Fibroblast of skin of left quadriceps (primary cell): ENCODE measurements at places on chromosomes 12 and 14.
A peak's percentile ranks its signal among the peaks of the same experiment; 100 is the strongest.

DNA sequence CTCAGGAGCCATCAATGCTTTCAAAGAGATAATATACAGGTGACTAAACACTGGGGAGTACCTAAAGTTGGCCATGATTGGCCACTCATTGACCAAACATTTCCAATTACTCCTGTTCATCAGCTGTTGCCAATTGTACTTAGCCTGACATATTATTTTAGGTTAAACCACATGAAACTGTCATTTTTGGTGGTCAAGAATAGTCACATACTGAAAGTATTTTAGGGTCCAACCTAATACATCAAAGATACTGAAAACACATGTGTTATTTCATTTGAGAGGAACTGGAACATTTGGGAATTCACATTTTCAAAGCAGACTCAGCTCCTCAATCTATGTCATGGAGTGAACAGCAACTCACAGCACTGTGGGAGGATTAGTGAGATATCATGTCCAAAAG is 63.9 kb upstream of the KCNA5 start:
- no peak for DNase-seq

DNA sequence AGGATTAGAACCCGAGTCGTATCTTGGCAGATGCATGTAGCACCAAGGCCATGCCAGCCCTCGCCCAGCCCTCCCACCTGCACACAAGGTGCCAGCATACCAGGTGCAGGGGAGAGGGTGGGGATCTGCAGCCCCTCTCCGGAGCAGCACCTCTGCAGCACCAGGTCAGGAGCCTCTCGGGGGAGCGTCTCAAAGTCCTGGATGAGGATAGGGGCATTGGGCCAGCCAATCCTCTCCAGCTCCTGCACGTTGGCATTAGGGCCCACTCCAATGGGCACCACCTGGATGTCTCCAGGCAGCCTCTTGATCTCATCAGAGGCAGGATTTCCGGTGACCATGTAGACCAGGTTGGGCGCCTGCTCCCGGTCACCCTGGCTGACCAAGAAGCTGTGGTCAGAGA is 73.2 kb upstream of the ANO2 start:
- DNase-seq = no peak

DNA sequence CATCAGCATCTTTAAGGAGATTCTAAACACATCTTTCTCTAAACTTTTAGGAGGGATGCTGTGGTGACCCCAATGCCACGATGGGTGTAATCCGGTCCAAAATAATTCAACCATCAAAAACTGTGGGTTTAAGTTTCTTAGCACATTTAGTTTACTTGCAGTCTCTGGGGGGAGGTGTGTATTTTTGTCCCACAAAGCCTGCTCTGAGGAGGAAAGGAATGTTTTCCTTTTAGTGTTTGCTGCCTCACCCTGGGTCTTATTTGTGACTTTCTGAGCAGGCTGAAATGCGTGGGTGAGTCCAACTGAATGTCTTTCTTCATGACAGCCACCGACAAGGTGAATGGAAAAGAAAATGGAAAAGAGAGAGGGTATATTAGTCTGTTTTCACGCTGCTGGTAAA is 1324.7 kb downstream of the AACS start:
- no peak for DNase-seq

- DNase-seq = no peak
Measured at GRCh38 chr12:1515010-1515409, 79.4 kb downstream of the FBXL14 start.

- DNase-seq = no peak
Measured at GRCh38 chr12:49838973-49839633, 3.8 kb downstream of the BCDIN3D start.

- no peak for DNase-seq
Measured at GRCh38 chr14:105180592-105181548, at the start of gene NUDT14. NUDT14 (minus strand) TSS chr14:105181312; CDS start chr14:105181209, 103 bp downstream.

- DNase-seq = no peak
Measured at GRCh38 chr12:57016348-57016747, at the start of gene TAC3. TAC3 (minus strand) TSS chr12:57016529; CDS start chr12:57015797, 732 bp downstream.

GRCh38 chr12:53499266-53500141 is at the start of gene MAP3K12:
MAP3K12 (minus strand) TSS chr12:53499458; CDS start chr12:53487391, 12,067 bp downstream.
- no peak for DNase-seq

- no peak for DNase-seq
Measured at GRCh38 chr12:40819436-40820108, 127.3 kb downstream of the CNTN1 start.

DNA sequence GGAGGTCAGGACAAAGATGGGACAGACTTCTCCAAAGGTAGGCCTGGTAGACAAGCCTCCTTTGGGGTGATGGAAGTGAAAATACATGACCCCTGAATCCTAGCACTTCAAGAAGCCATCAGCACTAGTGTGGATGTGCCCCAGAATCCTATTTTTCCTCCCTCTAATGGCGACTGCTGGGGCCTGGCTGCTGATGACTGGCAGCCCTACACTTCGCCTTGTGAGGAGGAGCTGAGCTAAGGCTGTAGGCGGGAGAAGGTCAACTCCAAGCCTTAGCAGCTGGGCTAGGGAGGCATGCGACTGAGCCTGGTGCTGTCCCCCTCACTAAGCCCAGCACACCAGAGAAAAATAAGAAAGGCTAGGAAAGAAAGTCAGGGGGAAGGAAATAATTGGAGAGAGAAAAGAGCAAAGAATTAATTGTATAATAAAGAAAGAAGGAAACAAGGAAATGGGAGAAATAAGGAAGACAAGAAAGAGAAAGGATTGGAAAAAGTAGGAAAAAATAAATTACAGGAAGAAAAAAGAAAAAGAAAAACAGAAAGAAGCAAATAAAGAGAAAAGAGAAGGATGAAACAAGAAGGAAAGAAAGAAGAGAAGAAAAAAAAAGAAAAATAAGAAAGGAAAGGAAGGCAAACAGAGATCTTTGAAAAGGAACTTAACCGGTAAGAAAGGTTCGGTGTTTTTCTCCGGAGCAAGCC is 4.7 kb upstream of the HOXC10 start:
- DNase-seq = no peak

GRCh38 chr14:36300337-36300736 is 20.1 kb downstream of the MBIP start:
- no peak for DNase-seq

DNA sequence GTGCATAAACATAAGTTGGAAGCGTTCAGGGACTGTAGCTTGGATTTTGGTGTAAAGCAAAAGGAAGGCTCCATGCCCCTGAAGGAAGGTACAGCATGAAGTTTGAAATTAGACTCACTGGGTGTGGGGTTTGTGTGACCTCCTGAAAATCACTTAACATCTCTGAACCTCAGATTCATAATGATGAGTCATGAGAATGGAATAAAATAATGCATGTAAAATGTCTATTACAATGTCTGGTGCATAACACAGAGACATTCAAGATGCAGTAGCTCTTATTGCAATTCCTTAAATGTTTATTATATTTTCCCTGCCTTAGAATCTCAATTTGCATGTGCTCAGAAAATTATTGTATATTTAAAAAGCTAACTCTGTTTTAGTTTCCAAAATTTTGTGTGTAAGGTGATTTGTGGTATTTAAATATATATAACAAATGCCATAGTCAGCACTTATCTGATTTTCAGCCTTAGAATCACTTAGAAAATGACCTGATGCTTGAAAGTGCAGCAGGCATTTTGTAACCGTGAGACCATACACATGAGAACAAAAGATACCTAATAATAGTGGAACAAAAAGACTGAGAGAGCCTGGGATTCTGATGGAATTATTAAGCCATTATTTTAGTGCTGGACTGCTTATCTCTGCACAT is 66.3 kb downstream of the E2F7 start:
- no peak for DNase-seq

GRCh38 chr14:58850011-58850410 is 212.2 kb downstream of the DACT1 start:
- no peak for DNase-seq

DNA sequence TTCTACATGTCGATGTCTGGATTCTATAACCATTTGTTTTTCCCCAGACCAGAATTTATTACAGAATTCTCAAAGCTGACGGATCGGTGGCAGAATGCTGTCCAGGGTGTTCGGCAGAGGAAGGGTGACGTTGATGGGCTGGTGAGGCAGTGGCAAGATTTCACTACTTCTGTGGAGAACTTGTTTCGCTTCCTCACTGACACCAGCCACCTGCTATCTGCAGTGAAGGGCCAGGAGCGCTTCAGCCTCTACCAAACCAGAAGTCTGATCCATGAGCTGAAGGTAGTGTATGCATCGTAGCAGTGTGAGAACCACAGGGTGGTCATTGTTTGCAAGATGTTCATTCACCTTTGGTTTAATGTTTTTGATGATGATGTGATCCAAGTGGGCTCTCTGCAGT is 124.0 kb downstream of the ESR2 start:
- DNase-seq = no peak

- DNase-seq = no peak
Measured at GRCh38 chr14:106044515-106044914, 518.1 kb downstream of the TMEM121 start.

GRCh38 chr12:31008961-31009840 is 64.5 kb upstream of the DDX11 start:
- no peak for DNase-seq

DNA sequence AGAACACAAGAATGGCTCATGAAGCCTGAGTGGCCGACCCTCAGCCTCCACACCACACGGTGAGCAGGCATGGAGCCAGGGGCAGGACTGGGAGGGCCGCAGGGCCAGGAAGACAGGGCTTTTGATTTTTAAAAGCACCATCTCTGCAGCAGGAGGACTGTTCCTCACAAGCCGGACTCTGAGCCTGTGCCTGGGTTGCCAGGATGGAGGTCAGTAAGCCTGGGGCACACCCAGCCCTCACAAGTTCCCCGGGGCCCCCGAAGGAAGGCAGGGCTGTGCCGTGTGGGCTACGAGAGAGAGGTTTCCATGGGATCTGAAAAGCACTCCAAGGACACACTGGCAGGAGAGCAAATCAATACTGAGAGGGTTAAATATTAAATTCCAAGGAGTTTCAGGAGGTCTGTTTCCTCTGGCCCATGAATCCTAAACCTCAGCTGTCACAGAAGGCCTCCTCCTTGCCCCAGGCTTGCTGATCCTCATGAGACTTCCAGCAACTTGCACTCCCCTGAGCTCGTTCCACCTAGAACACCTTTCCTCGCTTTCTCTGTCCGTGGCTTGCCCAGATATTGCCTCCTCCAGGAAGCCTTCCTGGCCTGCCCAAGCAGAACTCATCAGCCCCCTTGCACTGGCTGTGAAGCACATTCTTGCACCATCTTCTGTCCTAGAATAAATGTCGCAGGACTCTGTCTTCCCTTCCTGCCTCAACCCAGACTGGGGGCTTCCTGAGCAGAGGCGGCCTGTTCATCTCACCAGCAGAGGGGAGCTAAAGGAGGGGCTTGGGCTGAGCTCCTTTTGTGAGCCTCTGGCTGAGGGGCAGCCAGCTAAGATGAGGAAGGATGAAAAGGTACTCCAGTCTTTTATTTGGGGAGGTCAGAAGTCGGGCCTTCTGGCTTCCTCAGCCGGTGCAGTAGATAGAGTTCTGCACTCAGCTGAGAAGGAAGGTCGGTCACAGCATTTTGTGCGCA is 64.6 kb downstream of the CCDC88C start:
- DNase-seq = no peak

- DNase-seq = no peak
Measured at GRCh38 chr14:72700338-72701236, 193.3 kb downstream of the DPF3 start.

GRCh38 chr14:75459099-75459741 is 31.4 kb downstream of the JDP2 start:
- no peak for DNase-seq

DNA sequence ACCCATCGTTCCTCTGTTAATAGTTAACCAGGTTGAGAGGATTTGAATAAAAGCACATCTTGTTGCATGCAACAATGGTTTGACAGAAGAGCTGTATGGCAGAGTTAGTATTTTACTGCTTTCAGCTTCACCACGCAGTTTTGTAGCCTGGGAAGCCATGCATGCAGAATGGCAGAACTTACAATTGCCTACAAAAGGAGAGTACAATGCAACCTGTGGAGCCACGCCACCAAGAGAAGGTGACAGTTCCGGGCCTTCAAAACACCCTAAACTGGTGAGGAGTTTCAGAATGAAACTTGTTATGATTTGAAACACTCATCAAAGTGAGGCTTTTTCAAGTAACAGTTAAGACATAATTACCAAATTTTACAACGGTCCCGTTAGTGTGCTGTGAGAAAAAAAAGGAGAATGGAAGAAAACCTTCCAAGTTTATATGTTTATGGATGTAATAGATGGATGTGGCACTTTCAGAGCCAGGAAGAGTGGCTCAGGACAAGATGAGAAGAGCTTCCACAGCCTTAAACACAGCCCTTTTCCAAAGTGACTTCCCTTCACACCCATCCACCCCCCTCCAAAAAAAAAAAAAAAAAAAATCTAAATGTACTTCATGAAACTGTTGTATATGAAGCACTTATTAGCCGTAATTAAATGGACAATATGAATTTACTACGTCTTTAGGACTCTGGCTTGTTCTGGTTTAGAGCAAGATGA is 158.7 kb downstream of the EGLN3 start:
- DNase-seq = no peak

GRCh38 chr14:82159624-82160023 is 626.0 kb upstream of the SEL1L start:
- DNase-seq = peak; percentile 4

GRCh38 chr12:7872566-7873319 is at the start of gene SLC2A14:
SLC2A14 (minus strand) TSS chr12:7872915; CDS start chr12:7869880, 3,035 bp downstream.
- DNase-seq = no peak

DNA sequence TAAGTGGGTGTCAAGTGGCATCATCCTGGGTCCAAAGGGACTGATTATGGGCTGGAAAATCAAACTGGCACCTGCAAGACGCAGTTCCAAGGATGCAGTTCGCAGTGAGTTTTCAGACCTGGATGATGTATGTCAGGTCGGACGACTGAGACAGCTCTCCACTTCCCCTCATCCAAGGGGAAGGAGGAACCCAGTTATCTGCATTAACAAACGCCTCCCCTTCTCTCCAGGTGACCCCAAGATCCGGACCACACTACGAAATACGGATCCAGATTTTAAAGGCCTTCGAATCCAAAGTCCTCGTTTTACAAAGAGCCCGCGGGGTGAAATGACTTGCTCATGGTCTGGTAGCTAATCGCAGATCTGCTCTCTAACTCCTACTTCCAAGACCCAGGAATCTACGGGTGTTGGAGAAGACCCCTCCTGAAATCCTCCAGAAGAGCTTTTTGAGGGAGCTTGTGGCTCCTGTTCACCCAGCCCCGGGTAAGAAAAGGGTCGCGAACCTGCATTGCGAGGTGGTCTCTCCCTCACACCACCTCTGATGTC is 460 bp upstream of the SYNE2 start:
- DNase-seq = no peak

- peak; percentile 47 for DNase-seq
Measured at GRCh38 chr14:22977684-22978486, 4.5 kb downstream of the AJUBA start.

GRCh38 chr14:106848330-106849121 is 1322.1 kb downstream of the TMEM121 start:
- no peak for DNase-seq

DNA sequence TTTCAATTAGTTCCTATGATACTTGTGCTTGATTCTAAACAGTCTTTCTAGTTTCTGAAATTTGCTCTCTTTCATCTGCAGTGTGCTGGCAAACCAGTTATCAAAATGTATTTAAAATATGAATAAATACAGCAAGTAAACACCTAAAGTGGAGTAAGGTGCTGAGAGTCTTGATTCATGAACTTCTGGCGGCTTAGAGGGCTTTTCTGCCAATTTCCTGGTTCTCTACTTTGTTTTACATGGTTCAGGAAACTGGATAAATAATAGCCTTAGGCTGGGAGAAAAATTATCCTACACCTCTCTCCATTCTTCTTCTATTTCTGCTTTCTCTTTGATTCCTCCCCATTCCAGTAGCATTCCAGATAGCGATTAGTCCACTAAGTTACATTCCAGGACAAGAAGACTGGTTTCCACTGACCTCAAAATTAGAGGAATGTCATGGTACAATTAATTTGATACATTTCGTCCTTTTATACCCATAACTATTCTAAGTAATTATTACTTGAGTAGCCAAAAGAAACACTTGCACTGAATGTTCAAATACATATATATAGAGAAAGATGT is 14.9 kb downstream of the ATP2B1 start:
- no peak for DNase-seq
